ENCODE measurements at places on chromosomes 4 and X.

GRCh38 chr4:42390622-42391354 lies 6.5 kb upstream of the SHISA3 start:
- no peak for DNase-seq

GRCh38 chrX:9466124-9466495 lies 1.3 kb downstream of the TBL1X start:
- no peak for DNase-seq

GRCh38 chrX:35670889-35671288 lies 127.3 kb upstream of the MAGEB16 start:
- no peak for DNase-seq

DNA sequence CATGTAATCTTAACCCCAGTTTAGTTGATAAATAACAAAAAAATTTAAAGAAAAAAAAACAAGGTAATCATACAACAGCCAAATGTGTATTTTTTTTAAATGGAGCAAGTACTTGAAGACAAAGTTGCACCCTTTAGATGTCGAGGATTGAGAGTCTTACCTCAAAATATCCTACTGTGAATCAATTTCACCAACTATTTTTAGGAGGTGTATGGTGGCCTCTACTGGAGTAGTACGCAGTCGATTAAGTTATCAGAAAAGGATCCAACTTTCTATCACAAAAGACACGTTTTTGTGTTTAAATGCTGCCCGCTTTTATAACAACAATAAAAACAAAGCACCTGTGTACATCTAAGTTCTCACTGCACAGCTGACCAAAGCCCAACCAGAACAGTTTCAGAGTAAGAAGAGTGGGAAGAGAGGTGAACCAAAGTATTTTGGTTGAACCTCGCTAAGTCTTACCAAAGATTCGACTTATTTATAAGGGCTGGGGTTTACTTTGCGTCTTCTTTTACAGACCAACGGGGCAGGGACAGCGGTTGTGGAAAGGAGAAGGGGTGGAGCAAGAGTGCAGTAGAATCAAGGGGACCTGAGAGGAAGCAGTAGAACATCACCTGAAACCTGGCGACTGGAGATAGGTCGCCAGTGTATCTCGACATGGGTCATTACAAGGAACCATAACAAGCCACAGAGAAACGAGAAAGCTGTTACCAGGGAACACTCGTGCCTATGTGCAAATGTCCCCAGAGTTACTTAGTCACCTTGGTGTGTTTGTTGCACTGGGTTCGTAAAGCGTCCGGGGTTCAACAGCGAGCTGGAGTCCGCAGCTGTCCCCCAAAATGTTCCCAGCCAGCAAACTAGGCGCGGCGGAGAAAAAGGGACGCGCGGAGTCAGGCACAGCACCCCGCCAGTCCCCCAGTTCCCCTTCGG lies 1.1 kb downstream of the RPS6KA6 start:
- no peak for DNase-seq

DNA sequence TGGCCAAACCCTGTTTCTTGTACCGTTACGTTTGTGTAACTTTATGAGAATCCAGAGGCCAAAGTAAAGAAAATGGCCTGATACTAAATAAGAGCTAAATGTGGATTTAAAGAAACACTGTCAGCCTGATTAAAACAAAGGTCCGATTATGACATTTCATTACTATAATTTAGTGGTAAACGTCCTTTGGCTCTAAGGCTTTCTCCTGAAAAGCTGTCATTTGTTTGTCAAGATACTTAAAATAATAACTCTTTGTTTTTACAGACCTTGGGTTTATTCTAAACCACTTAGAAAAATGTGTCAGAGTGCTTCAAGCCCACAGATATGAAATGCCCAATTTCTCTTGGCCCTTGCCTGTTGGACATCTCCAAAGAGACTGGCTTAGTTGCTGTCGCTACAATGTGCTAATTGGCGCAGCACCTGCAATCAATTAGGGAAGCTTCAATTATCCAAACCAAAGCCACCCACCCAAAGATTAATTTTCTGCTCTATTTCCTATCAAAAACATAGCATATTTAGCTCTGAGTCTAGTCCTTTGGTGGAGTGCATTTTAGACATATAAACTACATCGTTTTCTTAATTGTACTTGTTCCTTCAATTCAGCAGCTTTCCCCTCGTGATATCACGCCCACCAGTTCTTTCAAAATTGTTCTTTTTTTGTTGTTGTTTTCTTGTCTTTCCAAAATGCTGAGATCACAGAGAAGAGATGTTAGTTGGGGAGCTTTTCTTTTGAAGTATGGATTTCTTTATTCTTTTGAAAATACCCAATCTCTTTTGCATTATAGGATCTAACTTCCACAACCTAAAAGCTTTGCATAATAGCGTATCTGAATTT lies 13.6 kb downstream of the SMIM20 start:
- no peak for DNase-seq

DNA sequence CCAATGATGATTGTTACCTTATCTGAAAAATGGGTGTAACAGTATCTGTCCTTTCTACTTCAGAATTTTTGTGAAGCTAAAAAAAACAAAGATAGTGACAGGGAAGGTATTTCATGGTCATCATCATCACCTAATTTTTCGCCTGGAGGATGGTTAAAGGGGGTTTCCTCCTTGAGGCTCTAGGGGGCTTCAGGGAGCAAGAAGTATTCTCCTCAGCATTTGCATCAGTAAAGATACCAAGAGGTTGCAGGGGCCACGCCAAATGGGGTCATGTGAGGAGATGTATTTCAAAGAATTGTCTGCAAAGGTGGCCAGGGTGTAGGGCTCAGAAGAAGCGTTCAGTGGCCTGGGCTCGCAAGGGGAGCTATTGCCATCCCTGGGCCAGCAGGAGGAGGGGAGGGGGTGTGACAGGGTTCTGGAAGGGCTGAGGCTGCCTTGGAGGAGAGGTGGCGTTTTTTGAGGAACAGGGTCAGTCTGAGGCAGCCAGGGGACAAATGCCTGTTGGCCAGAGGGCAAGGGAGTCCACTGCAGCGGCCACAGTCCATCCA lies 7.3 kb upstream of the NSG1 start:
- DNase-seq, result no peak

- no peak for DNase-seq
These were observed 26.6 kb downstream of the SNX25 start for GRCh38 chr4:185235843-185236503.

GRCh38 chrX:16930392-16930791 lies 16.1 kb upstream of the REPS2 start:
- no peak for DNase-seq

DNA sequence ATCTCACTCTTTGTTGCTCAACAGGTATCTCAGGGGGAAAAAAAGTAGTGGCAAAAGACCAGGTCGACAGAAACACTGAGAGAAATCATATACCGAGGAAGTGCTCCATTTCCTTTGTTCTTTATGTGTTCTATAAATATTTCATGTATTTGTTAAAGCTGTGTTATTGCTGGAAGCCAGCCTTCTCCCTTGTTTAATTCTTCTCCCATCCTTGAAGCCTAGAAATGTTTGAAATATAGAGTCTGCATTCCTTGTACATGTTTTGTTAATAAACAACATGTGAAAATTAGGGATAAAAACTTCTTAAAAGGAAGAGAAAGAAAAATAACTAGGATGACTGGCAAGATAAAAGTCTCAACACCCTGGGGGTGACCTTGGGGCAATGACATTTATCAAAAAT lies 186.2 kb downstream of the ANKRD50 start:
- DNase-seq, result peak; percentile 13

DNA sequence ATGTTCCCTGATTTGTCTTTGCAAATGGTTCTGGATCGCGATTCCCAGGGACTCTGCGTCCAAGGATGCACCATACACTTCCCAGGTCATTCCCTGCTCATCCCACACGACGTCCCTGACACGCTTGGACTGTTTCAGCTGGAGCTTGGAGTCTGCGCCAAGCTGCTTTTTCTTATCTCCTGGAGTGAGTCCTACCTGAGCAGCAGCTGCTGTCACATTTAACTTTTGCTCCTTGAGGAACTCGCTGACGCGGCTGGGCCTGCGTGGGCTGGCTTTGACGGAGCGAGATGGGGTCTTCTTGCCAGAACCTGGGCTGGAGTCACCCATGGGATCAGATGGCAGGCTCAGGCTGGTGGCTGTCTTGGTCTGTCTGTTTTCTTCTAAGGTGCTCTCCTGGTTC lies 59.6 kb downstream of the GPRIN3 start:
- no peak for DNase-seq

GRCh38 chrX:110430293-110431076 lies 71.8 kb downstream of the RTL9 start:
- DNase-seq, result no peak

GRCh38 chrX:72365126-72365525 lies 59.4 kb upstream of the CITED1 start:
- DNase-seq, result no peak

GRCh38 chr4:48139691-48140090 lies 5.6 kb upstream of the TXK start:
- no peak for DNase-seq

DNA sequence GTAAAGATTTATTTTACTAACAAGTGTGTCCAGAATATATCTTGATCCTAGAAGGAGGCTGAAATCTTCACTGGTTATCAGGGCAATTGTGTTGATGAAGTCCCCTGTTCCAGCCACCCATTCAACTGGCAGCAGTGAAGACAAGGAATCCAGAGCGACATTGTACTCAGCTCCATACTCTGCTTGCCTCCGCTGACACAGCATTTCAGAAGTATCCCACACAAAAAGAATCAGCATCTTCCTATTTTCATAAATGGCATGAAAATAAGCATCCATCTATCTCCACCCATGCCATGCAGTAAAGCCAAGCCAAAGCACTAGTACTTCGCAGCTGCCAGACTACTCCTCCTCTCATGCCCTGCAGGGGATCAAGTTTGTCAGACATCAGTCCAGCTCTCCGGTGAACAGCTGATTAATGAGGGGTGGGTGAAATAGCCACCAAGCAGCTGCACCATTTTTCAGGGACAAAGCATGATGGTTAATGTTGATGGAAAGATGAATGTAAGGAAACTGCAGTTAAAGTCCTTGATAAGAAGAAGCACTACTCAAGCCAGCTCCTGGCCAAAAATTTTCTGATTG lies 54.0 kb downstream of the COL25A1 start:
- DNase-seq, result no peak

- DNase-seq, result no peak
These were observed 46.0 kb downstream of the SEPSECS start for GRCh38 chr4:25113915-25114904.

DNA sequence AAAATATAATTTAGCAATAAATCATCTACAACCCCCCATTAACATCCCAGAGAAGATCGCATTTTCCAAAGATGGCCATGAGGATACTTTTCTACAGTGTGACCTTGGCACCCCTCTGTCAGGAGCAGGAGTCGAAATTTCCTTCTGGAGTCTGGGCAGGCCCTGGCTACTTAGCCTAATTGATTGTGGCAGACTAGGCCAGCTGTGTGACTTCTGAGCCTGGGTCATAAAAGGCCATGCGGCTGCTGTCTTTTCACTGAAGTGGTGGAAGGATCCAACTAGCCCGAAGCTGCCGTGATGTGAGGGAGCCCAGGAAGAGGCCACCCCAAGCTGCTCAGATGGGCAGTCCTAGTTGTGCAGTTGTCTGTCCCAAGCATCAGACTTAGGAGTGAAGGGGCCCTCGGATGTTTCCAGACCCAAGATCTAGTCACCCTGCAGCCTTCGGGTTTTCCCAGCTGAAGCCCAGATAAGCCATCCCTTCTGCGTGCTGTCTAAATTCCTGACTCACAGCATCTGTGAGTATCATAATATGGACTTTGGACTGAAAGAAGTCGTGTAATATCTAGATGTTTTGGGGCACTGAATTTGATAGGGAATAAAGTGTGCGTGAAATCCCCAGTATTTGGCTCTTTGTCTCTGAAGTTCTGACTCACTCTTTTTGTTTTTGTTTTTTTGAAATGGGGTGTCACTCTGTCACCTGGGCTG lies 21.0 kb downstream of the PDK3 start:
- no peak for DNase-seq

DNA sequence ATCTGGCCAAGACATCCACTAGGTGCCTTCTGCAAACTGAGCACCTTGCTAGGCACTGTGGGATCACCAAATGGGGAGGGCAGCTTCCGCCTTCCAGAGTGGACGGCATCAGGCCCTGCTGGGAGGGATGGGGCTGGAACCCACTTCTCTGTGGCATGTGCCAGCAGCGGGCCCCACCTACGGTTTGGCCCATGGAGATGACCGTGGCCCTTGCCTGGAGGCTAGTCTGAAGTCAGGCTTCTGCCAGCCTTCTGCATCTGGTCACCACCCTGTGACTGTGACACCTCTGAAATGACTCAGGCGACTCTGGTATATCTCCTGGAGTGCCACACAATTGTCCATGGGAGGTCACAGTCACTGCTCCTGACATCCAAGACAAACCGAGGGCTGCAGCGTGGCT lies 7.2 kb downstream of the SSR4 start:
- no peak for DNase-seq

- DNase-seq, result no peak
These were observed 263.0 kb upstream of the ZFP42 start for GRCh38 chr4:187732524-187732923.

DNA sequence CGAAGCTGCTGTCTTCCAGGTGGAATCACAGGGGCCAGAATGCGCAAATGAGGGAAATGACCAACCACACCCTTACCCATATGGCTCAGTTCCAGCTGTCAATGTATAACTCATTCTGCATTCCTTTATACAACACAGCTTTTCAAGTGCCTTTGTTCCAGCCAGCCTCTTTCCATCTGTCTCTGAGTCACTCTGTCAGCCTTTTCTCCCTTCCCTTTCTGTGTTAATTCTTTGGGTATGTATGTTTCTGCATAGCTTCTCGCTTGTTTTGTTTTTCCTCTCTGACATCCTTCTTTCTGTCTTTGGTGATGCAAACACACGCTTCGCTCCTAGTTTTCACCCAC lies 54.5 kb downstream of the RS1 start:
- no peak for DNase-seq

- no peak for DNase-seq
These were observed 1.9 kb upstream of the MAMLD1 start for GRCh38 chrX:150361070-150361776.

DNA sequence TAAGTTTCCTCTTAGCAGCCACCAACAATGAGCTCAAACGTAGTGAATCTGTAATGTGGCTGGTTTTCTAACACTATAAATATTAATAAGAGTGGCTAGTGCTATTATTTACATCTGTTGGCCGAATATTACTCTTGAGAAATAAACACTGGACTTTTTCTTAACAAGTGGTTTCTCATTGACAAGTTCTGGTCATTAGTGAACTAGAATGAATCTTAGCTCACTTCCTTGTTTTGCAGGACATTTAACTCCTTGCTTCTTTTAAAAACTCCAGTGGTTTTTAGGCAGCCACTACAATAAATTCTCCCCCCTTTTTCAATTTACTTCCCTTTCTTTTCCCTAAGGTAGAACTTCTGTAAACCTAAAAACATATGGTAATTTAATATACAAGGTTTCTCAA lies 177.2 kb downstream of the ARAP2 start:
- no peak for DNase-seq

GRCh38 chr4:2390784-2391421 lies 27.5 kb downstream of the ZFYVE28 start:
- DNase-seq, result no peak

DNA sequence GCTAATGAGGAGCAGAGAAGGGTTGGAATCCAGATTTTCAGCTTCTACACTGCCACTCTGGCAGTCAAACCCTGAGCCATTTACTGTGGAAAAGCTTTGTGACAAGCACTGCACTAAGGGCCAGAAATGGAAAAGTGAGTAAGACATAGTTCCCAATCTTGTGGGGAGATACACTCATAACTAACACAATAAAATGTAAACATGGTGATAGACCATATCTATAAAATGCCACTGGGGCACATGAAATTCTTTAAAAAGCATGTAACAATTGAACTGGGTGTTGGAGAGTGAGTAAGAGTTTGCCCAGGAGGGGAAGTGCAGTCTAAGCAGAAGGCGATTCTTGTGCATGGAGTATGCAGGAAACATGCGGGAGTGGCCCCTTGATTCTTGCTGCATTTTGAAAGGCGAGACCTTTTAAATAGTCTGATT lies 32.0 kb upstream of the ANXA5 start:
- no peak for DNase-seq

- no peak for DNase-seq
These were observed 10.7 kb upstream of the LRBA start for GRCh38 chr4:151025759-151026158.
